CD4-positive, alpha-beta T cell treated with Interleukin-2 at 100 ng/mL for 4 hours (primary cell): ENCODE measurements at places on chromosomes 7 and 10.

GRCh38 chr10:89134963-89135362 is 72.2 kb downstream of the CH25H start:
- no peak for DNase-seq

GRCh38 chr7:104185346-104185745 is 22.5 kb downstream of the ORC5 start:
- DNase-seq = no peak

GRCh38 chr7:84105586-84105985 is 89.0 kb downstream of the SEMA3A start:
- DNase-seq = no peak

DNA sequence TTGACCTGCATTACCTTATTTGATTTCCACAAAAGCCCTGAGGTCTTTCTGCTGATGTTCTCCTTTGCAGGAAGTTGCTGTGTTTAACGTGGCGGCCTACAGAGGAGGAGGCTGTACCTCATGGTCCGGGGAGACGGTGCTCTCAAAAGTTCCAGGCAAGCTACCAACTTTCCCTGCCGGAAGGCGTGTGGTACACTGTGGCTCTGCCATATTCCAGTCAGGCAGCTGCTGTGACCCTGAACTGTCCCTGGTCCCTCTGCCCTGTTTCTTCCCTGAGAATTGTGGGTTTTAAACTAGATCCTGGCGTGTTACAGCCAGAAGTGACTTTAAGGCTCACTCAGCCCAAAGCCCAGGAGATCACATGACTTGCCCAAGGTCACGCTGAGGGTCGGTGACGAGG is 139.2 kb downstream of the TEX36 start:
- no peak for DNase-seq

DNA sequence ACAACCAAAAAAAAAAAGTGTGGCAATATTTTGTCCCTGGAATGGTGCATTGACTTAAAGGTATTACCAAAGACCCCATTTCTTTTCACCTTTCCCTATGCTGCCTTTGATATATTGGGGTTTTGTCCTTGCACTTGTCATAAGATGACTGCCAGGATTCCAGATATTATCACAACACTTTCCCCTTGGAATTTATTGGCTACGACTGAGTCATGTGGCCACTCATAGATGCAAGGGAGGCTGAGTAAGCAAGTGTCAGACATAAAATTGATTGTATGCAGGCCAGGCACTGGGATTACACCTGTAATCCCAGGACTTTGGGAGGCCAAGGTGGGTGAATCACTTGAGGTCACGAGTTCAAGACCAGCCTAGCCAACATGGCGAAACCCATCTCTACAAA is 83.6 kb downstream of the PPP1R3C start:
- no peak for DNase-seq

GRCh38 chr10:112299456-112299855 is 16.3 kb downstream of the TECTB start:
- no peak for DNase-seq

DNA sequence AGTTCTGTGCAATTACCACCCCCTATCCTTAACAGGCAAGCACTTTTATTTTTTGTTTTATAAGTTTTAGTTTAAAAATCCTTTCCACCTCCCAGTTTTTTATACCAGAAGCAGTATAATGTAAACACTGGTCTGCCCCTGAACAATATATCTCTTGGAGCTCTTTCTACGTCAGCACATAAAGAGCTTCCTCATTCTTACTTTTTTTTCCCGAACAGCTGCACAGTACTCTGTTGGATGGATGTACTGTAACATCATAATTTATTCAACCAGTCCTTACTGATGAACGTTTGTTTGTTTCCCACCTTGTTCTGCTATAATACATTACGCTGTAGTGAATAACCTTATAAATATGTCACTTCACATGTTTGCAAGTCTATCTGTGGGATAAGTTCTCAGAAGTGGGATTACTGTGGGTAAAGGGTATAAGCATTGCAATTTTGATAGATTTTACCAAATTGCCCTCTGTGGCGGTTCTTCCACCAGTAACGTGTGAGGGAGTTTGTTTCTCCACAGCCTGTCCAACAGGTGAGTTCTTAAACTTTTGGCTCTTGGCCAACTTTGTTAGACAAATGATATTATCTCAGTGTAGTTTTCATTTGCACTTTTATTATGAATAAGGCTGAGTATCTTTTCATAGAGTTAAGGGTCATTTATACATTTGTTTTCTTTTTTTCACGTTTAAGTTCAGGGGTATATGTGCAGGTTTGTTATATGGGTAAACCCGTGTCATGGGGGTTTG is 32.8 kb downstream of the ADRA2A start:
- no peak for DNase-seq
